H4 (cell line): ENCODE measurements at places on chromosomes 2 and 18.

DNA sequence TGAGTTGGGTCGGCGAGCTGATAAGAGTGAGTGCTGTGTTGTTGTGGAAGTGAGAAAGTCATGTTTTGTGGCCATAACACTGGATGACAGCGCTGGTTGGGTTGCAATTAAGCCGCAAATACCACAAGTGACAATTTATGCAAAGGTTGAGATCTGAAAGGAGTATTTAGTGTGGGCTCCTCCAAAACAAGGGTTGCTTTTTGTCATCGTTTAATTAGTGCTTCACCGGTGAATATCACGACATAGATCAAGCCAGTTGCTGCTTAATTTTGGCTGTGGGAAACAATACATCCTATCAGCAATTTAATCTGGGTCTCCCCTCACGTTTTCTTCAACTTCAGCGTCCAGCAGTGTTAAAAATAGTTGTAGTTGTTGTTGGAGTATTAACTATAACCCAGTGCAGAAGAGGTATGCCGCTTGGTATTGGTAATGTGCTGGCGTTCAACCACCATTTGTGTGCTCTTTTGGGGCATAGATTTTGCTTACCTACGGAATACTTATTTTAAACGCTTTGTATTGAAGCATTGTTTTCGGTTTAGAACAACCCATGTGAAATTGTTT, 662 bp downstream of the ACVR2A start:
- no peak for DNase-seq

GRCh38 chr2:10382354-10383061, 65.6 kb downstream of the ODC1 start:
- no peak for DNase-seq

DNA sequence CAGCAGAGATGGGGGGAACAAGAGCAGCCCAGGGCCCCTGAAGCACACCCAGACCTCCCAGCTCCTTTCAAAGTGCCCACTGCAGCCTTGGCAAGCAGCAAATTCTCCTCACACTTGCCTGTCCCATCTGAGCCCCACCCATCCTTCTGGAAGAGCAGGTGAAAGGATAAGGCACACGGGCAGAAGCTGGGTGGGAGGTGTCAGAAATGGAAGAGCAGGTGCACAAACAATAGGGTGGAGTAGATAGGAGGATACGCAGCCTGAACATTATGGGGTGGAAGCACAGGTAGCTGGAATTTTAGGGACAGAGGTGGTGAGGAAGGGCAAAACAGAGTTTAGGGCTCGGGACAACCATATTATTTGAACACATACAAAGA, 69.2 kb downstream of the TNS1 start:
- DNase-seq = no peak

DNA sequence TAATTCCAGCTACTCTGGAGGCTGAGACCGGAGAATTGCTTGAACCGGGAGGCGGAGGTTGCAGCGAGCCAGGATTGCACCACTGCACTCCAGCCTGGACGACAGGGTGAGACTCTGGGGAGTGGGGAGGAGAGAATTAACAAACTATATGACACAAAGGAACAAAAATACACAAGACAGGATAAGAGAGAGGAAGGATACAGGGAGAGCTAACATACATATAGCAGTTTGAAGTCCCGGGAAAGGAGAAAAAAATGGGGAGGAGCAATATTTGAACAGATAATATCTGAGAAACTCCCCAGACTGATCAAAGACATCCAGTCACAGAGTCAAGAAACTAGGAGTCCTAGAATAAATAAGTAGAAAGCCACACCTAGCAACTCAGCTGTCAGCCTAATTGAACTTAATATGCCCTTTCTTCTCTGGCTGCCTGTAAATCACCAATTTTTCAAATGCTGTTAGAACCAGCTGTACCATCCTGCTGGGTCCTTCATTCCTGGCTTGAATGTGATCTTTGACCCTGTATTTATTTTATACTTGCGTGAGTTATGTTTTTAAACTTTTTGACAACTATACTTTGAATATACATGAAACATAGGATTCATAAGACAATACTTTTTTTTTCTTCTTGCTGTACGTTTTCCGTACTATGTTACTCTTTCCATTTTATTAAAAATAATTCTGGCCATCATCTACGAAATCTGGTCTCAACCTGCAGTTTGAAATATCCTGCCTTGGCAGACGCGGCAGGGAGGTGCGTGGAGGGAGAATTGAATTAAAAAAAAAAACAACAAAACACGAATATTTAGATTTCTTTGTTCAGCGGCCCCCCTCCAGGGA, 876 bp upstream of the CYP27A1 start:
- DNase-seq = no peak

GRCh38 chr2:216504376-216504762, 5.7 kb downstream of the RPL37A start:
- no peak for DNase-seq

GRCh38 chr2:6237039-6237660, 545.0 kb downstream of the SOX11 start:
- DNase-seq = no peak

DNA sequence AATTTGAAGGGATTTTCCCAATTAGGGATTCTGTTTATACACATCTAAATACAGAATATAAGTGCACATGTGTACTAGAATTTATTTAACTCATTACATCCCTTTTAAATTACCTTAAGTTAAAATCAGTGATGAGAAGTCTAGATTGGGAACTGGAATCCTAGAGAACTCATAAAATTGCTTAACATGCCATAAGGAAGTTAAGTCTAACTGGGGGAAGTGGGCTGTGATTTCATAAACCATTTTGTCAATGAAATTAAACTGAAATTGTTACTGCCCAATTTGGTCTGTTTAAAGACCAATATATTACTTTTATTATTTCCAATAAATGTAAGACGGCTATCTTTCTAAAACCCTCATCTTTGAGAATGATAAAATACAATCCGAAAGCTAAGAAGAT, 72.3 kb upstream of the CD226 start:
- DNase-seq = no peak

GRCh38 chr2:8004250-8004681, 677.6 kb upstream of the ID2 start:
- peak; percentile 62 for DNase-seq

GRCh38 chr18:35968278-35968880, 4.1 kb upstream of the RMP24 start:
- DNase-seq = no peak

DNA sequence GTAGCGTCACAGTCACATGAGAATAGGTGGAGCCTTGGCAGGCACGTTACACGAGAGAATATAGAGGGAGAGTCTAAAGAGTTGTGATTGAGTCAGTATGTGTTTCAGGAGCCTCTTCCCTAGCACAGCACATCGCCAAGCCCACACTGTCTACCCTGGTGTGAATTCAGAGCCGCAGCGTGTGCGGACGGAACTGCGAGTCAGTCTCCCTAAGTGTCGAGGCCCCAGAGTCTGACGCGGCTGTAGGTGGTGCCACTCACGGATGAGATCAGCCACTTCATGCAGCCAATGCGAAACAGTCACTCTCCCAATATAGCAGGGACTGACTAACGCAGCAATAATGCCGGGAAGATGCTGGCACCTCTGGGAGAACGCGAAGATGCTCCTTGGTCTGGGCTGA, 587.3 kb upstream of the ID2 start:
- no peak for DNase-seq

DNA sequence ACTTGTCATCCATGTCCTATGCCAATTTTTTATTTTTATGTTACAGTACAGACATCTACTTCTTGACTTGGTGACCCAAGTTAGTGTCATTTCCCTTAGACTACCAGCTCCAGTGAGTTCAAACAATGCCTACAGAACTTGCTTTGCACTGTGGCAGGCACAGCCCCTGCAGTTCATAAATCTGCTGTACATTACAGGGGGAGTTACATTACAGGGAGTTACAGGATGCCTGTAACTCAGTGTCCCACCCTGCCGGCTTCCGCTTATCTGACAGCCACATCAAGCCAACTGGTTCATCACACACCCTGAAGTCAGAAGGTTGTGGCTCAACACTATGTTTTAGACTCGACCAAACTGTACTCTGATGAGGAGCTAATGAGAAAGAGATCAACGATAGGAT, 7.8 kb upstream of the NPAS2 start:
- no peak for DNase-seq

- no peak for DNase-seq
Observed at GRCh38 chr2:69847068-69847828, 17.8 kb downstream of the GMCL1 start.

DNA sequence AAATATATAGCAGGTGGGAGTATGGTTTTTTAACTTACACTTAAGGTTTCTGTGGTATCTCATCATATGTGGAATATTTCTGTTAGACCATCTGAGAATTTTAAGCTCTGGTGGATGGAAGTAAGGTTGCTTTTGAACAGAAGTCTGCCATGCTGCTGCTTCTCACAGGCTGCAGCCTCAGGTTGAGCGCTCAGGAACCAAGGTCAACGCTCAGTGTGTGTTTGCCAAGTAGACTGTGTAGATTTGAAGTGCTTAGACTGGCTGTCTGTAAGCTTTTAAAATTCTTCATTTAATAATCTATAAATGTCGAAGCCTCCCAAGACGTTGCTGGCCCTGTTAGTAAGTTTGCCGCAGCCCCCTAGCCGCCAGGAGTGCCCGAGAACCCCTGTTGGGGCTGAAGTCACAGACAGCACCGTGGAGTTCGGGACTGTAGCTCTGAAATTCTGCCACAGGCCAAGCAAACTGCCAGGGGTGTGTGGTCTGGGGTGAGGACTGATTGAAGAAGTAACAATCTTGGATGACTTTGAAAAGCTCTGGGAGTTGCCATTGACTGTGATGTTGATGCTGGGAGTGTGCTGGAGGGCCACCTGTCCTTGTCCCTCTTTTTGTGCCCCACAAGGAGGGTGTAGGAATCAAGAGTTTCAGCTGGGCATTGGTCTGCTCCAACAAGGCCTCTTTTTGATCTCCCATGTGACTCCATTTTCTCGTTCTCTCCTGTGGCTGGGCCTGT, 26.9 kb downstream of the INPP4A start:
- no peak for DNase-seq

DNA sequence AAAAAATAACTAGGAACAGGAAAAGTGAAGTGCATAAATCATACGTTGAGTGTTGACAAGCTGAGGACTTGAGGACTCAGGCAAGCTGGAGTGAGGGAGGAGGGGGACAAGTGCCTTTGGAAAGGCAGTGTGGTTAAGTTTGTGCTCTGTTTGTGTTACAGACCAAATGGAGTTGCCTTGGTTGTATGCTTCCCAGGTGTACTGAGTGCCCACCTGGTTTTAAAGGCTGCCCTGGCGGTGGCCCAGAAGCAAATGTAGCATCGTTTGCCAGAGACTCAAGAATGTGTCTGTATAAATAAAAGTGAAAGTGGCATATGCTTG, 240.9 kb downstream of the PRKCE start:
- DNase-seq = no peak

- DNase-seq = peak; percentile 13
Observed at GRCh38 chr2:81767187-81767912, 1462.8 kb upstream of the LRRTM1 start.

- no peak for DNase-seq
Observed at GRCh38 chr2:38797250-38797676, 19.3 kb downstream of the GEMIN6 start.

DNA sequence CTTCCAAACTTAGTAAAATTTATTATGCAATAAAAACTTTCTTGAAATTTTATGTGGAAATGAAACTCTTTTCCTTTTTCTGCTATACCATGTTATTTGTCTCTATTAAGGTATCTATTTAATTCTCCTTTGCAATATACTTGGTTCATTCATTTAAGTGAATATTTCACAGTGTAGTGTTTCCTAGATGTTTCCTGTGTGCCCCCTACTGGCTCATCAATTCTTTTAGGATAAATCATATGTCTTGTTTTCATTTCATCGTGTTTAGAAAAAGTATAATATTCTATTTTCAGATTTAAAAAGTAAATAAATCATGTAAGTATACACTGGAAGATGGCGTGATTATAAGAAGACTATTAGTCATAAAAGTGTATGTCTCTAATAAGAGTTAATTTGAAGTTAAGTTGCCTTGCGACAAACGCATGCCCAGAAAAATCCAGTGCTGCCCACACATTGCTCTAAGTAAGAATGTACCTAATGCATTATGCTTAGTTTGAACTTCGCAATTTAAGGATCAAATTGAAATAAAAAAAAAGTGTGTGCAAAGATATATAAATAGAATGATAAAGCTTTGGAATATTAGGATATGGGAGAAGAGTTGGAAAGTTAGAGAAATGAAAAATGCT, 525.4 kb downstream of the KCNJ3 start:
- DNase-seq = peak; percentile 10

DNA sequence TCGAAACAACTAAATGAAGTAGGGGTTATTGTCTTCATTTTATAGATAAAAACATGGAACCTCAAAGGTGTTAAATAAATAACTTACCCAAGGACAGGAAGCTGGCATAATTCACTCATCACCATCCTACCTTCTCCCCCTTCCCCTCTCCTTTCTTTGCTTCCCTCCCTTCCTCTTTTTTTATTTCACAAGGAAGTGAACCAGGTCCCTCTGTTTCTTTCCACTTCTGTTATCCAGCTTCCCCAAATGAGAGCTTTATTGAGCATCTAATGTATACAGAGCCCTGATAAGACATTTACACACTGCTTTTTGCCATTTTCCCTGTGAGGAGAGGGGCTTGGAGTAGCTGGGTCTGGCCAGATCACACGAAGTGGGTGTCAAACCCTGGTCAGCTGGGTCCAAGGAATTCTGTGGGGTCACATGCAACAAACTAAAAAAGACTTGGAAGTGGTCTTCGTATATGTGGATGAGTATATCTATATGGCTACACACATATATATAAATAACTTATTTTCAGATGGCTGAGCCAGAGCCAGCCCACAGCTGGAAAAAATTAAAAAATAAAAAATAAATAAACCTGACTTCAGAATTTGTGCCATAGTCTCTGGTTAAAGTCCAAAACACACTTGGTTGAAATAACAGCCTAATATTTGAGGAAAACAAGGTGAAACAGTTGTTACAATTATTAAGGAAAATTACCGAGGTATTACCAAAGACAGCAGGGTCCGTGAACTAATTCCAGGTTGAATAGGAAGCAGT, 49.3 kb upstream of the FOSL2 start:
- no peak for DNase-seq

GRCh38 chr2:1731963-1732768, 12.1 kb downstream of the PXDN start:
- peak; percentile 56 for DNase-seq

DNA sequence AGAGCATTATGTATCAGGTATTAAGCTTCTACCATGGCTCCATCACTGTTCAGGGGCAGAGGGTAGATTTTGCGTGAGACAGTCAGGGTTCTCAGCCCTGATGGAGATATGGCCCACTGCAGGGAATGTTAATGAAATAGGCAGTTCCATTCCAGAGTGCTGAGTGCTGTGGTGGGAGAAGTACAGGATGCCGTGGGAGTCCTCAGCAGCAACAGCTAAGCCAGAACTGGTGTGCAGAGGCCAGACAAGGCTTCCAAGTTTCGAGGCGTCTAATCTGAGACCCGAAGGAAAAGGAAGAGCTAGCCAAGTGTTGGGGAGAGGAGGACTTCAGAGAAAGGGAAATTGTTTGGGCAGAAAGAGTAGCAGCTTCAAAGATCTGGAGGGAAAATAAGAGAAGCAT, 30.2 kb upstream of the MAPRE2 start:
- no peak for DNase-seq

- DNase-seq = no peak
Observed at GRCh38 chr2:36128359-36128758, 227.2 kb upstream of the CRIM1 start.

GRCh38 chr2:119005051-119005450, 63.1 kb downstream of the MARCO start:
- DNase-seq = peak; percentile 72

GRCh38 chr2:218428846-218429558, 10.1 kb downstream of the VIL1 start:
- DNase-seq = no peak

GRCh38 chr2:238561230-238561629, 134.5 kb downstream of the ASB1 start:
- DNase-seq = no peak
